NCI-H1417 treated with DMSO at 0.1 percent for 48 hours (cell line): ENCODE measurements at places on chromosomes 3 and 15.

DNA sequence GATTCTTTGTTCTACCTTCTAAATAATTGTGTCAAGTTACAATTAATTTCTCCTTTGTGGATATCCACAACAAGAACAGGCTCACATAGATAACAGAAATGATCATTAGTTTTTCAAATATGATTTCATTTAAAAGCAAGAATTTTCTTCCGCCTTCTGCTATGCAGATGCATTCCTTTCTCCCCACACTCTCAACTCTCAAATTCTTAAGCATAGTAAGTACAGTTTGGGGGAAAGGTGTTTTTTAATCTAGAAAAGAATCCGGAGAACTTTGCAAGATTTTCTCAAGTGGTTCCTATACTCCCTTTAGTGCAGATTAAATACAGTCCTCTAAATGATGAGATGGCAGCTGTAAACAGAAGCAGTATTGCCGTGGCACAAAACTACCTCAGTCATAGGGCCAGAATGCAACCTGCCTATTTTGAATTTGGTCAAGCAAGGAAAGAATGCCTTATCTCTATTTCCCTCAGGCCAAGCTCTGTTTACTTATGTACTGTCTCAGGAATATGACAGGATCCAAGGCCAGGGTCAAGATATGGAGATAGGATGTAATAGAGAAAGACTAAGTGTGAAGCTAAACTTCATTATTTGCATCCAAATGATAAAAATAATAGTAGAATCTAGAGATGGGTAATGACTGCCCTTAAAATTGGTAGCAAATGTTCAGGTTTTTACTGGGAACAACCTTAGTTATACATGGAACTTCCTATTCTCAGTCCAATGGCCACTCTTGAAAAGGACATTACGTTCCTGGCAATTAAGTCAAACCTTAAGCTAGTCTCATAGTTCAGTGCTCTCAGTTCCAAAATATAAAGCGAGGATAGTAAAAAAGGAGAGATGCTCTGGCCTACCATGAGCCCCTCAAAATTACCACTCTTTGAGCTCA, 77.3 kb upstream of the PHLDB2 start:
- DNase-seq = no peak

- DNase-seq = no peak
These were observed 555 bp downstream of the TM2D3 start for GRCh38 chr15:101651554-101652097.

DNA sequence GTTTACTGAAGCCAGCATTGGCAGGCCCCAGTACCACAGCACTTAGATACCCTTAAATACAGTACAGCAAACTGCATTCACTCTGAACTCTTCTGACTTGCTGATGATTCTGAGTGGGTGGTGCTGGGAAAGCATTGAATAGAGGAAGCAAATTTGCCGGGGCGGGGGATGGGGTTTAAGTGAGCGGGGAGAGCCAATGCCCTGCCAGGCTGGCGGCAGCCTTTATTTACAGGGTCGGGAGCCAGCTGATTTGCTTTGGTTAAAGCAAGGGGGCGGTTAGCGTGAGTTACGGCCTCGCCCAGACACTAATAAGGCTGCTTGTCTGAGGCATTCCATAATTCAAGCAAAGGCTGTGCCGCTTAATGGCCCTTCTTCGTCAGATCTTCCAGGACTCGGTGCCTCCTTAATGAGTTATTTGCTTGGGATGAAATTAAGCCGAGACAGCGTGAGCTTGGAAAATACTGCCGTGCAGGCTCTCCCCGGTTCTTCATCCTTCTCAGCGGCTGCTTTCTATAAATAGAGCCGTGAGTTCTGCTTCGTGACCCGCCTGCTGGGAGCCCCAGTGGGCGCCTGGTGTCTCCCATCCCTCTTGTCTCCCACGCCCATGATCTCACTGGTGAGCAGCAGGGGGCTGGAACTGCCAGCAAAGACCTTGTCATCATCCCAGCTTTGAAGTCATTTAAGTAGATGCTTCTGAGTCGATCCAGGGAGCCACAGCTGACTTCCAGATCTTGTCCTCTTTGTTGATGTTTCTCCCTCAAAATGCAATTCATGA, 25.8 kb downstream of the SPSB4 start:
- no peak for DNase-seq

DNA sequence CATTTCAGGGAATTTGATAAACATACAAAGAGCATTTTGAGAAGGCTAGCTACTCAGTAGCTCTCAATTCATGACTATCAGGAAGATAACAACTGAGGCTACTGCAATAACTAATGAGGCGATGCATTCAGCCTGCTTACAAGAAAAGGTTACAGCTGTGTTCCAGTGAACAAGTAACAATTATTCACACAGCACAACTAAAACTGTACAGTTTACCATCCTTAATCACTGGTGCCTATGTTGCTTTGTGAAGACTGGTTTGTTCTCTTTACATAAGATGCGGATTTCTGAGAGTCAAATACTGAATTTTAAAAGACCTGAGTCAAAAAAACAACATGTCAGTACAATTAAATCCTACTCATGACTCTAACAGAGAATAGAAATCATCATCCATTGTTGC, 526.3 kb downstream of the OTOL1 start:
- DNase-seq = no peak

GRCh38 chr3:99429502-99429901, 208.9 kb upstream of the COL8A1 start:
- DNase-seq = no peak

GRCh38 chr3:136657526-136657925, 94.7 kb downstream of the STAG1 start:
- DNase-seq = no peak

DNA sequence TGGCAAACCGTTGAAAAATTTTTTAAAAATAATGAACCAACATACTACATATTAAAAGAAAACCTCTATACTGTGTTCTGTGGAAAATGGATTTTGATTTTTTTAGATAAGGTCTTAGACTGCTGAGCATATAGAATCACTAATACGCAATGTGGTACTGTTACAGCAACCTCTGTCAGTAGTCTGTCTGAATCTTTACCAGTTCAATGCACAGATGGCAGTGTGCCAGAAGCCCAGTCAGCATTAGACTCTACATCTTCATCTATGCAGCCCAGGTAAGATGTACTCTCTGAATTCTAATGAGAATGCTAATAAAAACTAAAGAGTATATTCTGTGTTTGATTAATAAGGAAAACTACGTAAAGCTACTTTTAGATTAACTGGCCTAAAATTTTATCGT, 31.3 kb upstream of the FAH start:
- DNase-seq = no peak

DNA sequence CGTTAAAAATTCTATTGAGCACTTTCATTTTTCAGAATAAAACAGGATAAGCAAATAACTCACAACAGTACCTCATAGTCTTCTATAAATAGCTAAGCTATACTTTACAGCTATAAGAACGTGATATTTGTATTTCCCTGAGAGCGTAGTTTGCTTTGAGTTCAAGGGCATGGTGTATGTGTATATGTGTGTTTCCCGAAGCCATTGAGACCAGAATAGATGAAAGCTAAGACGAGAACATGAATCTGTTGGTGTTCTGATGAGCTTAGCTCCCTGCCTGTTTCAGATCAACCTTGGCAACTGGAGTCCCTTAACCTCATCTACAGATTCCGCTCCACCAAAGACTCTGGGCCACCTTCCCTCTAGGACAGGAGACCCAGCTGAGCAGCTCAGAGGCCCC, 59.5 kb upstream of the MCF2L2 start:
- DNase-seq = no peak

DNA sequence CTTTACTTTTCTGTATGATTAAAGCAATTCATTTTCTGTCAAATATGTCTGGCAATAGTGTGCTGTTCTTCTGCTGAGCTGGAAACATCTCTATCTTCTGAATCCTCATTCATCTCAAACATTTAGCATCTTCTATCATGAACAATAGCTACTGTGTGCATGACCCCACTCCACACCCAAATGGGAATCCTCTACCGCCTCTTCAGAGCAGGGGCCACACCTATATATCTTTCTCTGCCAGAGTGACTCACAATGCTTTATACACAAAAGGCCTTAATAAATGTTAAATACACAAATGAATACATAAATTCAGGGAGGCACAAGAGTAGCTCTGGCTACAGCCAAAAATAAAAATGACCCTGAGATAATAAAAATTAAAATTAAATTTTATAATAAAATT, 8.0 kb downstream of the ALDH1A2 start:
- DNase-seq = no peak

- no peak for DNase-seq
These were observed 126.5 kb upstream of the ROPN1 start for GRCh38 chr3:124118397-124118796.
